B cell (primary cell): ENCODE measurements at places on chromosomes 12 and 14. TPM values are rescaled to one million over a fixed set of nuclear protein-coding genes. Genes with fewer than 3 reads are reported as not detected.

The CLEC2A gene
- total RNA-seq = not detected in 2 replicates

The IKZF4 gene
- total RNA-seq = 7.6 and 8.9 TPM in 2 replicates

The ETV6 gene
- total RNA-seq = 123 and 131 TPM in 2 replicates

The ATP23 gene
- 6.2 and 6.5 TPM in 2 replicates for total RNA-seq

The FOXG1 gene
- total RNA-seq = not detected in 2 replicates

The PARPBP gene
- total RNA-seq = 5.2 and 6.6 TPM in 2 replicates
